ENCODE measurements at places on chromosomes 6 and 20.

DNA sequence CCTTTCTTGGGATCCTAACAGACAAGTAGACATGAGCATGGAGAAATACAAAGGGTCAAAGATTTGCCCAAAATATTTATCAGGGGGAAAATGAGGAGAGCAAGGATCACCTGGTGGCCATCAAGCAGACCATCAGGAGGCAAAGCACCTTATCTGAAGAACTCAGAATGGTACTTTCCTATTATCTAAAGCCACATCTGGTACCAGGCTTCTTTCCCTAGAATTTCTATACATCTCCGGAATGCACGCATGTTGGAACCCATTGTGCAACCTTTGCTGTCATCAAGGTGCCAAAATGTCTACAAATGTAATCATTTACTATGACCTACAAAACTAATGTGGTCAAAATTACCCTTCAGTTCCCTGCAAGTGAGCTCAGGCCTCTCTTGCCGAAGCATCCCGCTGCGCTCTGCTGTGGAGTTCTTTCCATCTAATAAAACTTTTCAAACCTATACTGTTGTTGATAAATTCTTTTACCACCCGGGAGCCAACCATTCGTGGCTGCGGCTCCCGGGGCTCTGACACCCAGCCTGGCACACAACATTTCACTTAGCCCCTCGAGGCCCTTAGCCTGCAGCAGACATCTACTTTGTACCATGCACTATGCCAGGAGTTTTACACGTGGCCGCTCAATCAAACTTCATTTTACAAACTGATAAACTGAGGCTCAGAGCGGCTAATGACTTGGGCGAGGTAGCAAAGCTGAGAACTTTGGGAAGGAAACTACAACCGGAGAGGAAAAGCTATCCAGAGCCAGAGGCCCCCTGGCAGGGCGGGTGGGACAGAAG, 3.8 kb upstream of the CPXM1 start:
- DNase-seq = no peak

- DNase-seq = peak; percentile 67
Measured at GRCh38 chr20:63969838-63970713, at the start of gene ZNF512B. ZNF512B (minus strand) TSS chr20:63969930; CDS start chr20:63967950, 1,980 bp downstream.

DNA sequence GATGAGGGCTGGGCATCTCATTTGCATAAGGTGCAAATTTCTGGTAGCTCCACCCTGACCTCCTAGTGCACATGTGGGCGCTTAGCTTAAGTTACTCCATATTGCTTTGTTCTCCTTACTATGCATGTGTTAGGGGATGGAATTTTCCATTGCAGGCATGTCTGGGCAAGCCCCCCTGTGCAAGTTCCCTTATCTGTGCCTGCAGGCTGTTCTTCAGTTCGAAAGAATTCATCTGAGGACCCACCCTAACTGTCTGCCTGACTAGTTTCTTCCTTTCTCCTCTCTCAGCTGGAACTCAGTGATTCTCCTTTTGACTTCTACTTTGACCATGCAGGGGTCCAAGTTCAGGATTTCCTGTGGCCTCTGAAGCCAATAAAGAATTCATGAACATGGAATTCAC, 30.2 kb downstream of the CCDC170 start:
- no peak for DNase-seq

DNA sequence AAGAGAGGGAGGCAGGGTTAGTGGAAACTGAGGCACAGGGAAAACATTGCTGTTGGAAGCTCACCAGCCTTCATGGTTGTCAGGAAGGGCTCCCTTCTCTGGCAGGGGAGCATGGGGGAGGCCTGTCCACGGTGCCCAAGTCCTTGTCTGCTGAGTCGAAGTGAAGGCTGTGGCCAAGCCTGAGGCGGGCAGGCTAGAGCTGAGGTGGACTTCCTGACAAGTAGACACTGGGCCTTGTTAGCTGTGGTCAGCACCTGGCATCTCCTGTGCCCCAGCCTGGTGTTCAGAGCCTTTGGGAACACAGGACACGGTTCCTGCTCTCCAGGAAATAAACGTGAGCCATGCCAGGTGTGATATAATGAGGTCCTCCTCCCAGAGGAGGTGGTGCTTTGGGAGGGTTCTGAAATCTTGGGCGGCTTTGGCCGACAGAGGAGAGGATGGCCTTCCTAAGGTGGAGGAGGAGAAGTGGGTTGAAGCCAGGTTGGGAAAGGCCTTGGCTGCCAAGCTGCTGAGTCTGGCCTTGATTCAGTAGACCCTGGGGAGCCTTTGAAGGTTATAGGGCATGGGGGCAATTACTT, 138.4 kb upstream of the RNF24 start:
- no peak for DNase-seq

DNA sequence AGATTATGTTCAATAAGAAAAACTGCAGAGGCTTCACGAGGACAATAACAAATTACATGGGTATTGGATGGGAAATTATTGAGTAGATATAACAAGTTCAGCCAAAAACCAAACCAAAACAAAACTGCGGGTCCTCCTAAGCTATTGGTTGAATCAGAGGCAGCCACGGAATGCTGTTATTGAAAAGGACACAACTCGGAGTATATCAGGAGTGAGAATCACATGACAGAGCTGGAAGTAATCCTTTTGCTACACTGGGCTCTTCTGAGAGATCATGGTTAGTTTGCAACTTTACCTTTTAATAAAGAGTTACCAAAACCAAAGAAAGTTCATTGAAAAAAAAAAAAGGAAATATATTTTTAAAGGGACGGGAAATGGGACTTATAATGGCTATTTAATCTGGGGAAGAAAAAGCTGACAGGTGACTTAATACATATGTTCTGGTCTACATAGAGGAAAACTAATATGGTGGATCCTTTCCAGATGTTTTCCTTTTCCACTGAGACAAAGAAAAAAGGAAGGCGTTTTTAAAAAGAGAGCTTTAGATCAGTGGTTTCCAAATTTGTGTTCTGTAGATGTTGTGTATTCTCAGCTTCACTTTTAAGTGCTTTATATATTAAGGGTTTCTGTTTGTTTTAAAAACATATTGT, 6.9 kb upstream of the CITED2 start:
- no peak for DNase-seq

DNA sequence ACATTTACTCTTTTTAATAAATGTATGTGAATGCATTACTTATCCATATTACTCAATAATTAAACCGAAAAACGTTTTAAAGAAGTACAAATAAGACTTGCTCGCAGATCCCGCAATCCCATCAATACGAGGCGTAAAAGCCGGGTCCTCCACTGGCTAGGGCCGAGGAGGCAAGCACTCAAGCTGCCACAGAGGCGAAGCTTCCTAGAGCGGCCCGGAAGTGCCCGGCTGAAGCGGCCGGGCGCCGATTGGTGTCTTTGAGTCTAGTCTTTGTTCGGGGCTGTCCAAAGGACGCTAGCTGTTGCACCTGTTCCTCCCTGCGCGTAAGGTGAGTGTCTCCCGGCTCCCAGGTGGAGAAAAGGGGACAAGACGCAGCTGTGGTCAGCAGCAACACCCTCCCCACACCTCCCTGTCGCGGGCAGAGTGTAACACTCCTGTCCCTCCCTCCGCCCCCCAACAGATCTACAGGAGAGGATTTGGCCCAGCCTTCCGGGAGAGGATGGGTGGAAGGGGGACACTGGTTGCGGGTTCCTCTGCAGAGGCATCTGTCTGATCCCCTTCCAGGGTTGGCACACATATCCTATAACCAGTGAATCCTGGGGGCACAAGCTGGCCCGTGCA, at the start of gene ZSCAN16:
Gene ZSCAN16, plus strand, starts transcription at position 260 of the 621 bp plus-strand sequence. CDS start 835 bp downstream, outside the sequence.
- peak; percentile 69 for DNase-seq

- DNase-seq = no peak
Measured at GRCh38 chr6:137213813-137214212, 5.4 kb downstream of the IFNGR1 start.

DNA sequence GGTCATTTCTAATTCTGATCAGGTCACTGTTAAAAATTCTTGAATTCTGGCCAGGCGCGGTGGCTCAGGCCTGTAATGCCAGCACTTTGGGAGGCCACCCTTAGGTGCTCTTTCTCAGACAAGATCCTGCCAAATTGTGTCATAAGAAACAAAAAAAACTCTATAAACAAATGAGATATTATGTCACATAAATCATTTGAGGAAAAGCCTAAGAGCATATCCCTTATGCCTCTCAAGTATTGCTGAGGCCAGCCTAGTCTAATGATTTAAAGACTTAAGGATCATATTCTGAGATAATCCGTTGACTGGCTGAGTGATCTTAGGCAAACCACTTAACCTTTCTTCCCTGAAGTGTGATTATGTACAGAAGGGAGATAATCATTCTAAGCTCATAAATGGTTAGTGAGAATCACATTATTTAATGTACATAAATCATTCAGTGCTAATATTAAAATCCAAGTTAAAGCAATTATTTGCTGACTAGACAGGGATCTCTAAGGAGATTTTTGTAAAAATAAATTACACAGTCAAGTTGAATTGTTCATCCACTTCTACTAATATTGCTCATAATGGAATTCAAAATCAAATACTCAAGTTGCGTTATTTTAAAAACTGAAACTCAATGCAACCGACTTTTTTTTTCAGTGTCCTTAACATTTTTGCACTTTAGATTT, 365.4 kb downstream of the PHF3 start:
- no peak for DNase-seq

- no peak for DNase-seq
Measured at GRCh38 chr6:46565531-46565930, 74.3 kb upstream of the RCAN2 start.

- DNase-seq = peak; percentile 20
Measured at GRCh38 chr6:26197933-26198721, 110.9 kb downstream of the HFE start.

GRCh38 chr6:35833536-35833935, 28.4 kb downstream of the LHFPL5 start:
- no peak for DNase-seq
